ENCODE measurements at places on chromosomes 5 and 9.

- DNase-seq = peak; percentile 34
Measured at GRCh38 chr9:5846501-5846921, 13.6 kb upstream of the ERMP1 start.

- DNase-seq = no peak
Measured at GRCh38 chr9:18610956-18611355, 137.0 kb downstream of the ADAMTSL1 start.

DNA sequence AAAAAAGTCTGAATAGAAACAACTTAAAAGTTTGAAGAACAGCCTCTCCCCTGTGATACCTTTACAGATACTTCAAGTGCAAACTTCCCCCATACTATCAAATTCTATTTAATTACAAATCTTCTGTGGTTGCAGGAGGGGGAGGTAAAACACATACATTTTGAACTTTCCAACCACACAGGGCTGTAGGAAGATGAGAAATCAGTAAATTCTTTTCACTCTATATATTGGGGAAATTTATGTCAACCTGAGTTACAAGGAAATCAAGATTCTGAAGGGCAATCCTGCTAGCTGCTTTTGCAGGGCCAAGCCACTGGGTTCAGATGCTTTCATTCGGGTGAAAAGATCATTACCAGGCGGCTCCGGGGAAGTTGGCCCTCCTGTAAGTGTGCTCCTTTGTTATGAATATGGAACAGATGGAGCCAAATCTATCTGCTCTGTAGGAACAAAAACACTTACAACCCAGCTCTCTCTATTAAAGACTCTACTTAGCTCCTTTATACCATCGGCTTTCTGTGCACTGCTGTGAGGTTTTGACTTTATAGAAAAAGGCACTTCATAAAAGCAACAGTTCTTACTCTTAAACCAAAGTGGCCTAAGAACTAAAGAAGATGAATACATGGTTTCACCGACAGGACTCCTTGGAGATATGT lies 269.1 kb downstream of the EFNA5 start:
- DNase-seq = no peak

DNA sequence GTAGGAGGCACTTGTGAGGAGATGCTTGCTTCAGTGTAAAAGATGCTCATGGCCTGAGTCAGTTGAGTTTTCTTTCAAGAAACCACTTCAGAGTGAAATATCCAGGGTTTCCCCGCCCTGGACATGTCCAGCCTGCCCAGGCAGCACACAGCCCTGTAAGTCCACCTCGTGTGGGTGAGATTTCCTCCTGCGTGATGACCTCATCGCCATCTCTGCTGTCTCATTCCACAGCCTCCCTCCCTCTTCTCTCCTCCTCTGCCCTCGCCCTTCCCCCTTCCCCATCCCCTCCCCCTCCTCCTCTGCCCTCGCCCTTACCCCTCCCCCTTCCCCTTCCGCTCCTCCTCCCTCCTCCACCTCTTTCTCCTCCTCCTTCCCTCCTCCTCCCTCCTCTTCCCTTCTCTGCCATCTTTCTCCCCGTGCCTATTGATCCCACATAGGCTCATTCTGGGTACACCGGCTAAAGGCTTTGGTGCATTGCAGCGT lies 34.0 kb upstream of the NCS1 start:
- peak; percentile 25 for DNase-seq

- DNase-seq = peak; percentile 32
Measured at GRCh38 chr9:99253772-99254431, 31.8 kb downstream of the SEC61B start.

GRCh38 chr5:6455571-6456200 lies 7.0 kb downstream of the UBE2QL1 start:
- DNase-seq = no peak

GRCh38 chr9:27485158-27485557 lies 38.9 kb upstream of the IFNK start:
- peak; percentile 30 for DNase-seq

DNA sequence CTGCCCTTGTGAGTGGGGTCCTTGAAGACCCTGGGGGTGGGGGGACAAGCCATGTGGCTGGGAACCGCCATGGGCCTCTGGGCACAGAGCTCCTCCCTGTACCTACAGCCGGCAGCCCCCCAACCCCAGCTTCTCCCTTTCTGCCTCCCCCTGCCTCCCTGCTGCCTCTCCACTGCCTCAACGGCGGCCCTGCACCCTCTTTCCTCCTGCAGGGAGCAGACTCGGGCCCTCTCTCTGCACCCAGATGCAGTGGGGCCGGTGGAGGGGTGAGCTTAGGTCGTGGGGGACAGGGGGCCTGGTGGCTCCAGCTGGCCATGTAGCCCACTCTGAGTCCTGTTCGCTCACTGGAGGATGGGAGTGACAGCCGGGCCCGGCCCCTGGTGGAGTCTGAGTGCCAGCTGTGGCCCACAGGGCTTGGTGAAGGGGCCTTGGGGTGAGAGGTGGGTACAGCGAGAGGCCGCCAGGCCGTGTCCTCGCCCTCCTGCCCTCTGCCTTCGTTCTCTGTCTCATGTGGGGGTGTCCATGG lies 139.3 kb upstream of the COL5A1 start:
- DNase-seq = no peak

DNA sequence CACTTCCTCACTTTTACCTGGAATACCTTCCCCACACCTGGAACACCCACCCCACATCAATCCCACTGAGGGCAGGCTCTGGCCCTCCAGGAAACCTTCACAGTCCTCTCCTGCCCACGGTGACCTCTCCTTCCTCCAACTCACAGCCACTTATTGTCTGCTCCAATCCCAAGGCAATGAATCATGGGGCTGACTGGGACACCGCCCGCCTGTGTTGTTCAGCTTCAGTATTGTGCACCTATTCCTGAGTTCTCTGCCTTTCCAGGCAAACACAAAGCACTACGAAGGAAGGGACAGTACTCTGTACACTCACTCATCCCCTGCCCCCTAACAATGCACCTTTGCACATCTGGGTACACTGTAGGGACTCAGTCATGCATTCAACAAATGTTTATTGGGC lies 7.3 kb downstream of the PCDH1 start:
- DNase-seq = no peak

- no peak for DNase-seq
Measured at GRCh38 chr5:133072021-133072420, 20.2 kb downstream of the HSPA4 start.

GRCh38 chr5:62421414-62421813 lies 8.9 kb downstream of the IPO11 start:
- no peak for DNase-seq

DNA sequence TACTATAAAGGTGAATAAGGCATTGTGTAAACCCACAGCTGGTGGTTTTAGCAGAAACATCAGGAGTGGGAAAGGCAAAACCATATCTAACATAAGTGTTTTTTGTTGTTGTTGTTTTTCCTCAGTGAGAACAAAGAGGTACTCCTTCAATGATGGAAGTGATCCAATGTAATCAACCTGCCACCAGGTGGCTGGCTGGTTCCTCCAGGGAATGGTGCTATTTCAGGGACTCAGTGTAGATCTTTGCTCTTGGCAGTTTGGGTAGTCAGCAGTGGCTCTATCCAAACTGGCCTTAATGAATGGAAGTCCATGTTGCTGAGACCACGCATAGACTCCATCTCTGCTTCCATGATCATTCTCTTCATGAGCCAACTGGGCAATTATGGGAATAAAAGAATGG lies 10.8 kb downstream of the DMRTA1 start:
- no peak for DNase-seq

All from MV-4-11 (cell line).